ENCODE measurements at places on chromosomes 7 and 10.

- no peak for DNase-seq
These were observed 110.6 kb downstream of the PTPN20 start for GRCh38 chr10:47021850-47022249.

GRCh38 chr7:123652406-123652805 lies 3.3 kb upstream of the LMOD2 start:
- no peak for DNase-seq

DNA sequence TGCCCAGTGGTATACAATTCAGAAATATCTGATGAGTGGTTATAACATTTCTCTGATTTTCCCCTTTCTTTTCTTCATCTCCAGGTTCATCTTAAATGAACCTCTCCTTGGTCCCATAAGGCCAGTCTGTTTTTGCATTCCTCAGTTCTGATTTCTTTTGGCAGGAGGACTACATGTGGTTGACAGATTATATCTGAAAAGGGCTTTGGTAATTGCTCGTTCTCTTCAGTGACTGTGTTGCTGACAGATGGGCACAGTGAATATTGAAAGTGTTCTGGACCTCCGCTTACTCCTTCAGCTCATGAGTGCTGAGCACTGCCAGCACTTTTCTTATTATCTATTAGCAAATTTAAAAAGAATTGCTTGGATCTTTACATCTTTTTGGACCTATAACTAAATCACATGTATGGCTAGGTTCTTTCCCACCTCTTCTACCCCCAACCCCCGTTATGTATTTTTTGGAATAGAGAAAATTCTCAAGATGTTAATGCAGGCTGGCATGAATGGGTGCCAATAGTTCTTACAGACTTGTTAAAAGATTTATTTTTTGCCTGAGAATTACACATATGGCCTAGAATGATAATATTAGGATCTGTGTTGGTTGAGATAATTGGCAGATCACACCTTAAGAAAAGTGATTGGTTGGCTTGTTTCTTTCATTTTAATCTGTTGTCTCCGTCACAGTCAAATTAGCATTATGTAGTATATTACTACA lies 323.0 kb downstream of the EXOC4 start:
- no peak for DNase-seq

DNA sequence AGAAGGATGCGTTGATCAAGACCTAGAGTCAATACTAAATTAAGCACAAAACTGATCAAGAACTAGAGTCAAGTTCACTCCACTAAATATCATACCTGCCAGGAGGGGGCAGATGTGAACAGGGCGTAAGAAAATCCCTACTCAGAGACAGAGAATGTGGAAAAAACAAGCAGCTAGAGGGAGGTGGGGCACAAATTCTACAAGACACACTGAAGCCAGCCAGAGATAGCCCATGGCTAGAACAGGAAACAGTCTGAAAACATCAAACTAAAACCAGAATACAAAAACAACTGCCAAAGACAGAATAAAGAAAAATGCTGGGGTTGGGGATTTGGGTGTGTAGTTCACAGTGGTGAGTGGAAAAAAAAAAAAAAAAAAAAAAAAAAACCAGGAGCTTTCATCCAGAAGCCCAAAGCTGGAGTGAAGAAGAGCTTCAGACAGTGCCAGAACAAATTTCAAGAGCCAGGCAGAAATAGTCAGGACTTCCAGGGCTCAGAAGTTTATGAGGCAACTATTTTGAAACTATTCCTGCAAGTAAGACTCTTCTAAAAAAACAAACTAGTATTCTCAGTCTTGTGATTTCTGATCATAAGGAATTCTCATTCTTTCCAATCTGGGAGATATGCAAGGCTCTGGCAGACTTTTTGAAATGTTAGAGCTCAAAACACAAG lies 118.3 kb downstream of the CCDC71L start:
- no peak for DNase-seq

DNA sequence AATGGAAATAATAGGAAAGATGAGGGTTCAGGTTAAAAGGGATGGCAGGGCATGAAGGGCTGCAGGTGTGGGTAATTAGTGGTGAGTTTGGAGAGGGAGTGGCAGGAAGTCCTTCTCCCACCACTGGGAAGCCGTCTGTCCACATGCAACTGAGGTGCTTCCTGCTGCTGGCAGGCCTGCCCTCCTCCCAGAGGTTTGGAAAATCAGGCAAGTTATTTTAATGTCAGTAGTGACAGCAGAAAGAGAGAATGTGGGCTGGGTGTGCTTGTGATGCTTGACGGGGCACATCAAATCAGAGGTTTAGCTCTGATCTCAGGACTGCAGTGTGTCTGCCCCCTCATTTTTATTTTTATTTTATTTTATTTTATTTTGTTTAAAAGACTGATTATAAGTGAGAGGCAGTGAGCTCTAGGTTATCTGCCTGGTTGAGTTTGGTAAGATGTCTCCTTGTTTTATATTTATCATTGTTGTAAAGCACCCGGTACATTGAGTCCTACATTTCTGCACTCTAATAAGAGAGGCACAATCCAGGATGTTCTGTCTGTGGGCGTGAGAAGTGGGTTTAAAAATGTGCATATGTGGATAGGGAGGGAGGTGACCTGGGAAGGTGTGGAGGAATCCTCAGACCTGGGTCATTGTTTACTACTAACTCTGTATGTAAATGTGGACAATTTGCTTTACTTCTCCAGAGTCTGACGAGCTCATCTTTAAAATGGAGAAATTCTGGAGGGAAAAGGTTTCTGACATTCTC lies 504.4 kb downstream of the LRMDA start:
- DNase-seq = no peak

- no peak for DNase-seq
These were observed 152.8 kb downstream of the AMPH start for GRCh38 chr7:38478404-38478803.

DNA sequence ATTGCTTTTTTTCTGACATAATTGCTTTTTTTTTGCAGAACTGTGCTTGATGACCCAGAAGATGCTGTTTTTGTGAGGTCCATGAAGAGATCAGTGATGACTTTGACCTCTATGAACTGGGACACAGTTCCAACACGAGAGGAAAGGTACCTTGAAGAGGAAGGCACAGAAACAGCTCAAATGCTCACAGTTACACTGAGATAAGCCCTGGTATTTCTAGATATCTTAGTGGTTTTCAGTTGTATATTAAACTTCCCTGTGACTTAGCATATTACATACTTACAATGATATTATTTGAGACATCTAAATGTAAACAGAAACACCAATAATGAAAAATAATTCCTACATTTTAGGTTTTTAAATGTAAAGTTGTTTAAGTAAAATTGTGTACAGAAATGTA lies 54.7 kb downstream of the LRRC72 start:
- DNase-seq = no peak

GRCh38 chr7:77651575-77652162 lies 44.6 kb upstream of the RSBN1L start:
- no peak for DNase-seq

DNA sequence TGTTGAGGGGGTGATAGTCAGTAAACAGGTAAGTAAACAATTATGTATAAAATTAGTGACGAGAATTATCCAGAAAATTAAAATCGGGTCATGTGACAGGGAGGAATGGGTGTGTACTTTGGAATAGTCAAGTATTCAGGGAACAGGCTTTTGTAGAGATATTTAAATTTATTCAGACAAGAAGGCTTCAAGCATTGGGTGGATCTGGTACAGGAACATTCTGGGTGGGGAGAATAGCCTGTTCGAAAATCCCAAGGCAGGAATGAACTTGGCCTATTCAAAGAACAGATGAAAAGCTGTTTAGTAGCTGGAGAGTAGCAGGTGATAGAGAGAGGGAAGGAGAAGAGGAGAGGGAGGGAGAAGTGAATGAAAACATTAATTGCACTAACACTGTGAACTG lies 448.9 kb upstream of the FZD8 start:
- no peak for DNase-seq

DNA sequence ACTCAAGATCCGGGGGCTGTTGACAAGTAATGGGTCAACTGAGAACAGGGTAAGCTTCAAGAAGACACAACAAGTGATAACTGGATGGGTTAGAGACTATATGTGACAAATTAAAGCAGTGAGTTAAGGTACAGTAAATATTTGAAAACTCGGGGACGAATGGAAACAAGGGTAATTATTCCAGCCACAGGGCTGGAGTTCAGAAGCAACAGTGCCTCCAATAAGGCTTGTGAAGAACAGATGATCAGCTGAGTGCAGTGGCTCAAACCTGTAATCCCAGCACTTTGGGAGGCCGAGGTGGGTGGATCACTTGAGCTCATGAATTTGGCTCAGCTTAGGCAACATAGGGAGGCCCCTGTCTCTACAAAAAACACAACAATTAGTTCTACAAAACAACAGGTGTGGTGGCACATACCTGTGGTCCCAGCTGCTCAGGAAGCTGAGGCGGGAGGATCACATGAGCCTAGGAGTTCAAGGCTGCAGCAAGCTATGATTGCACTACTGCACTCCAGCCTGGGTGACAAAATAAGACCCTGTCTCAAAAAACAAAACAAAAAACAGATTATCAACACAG lies 20.5 kb upstream of the DLD start:
- no peak for DNase-seq

DNA sequence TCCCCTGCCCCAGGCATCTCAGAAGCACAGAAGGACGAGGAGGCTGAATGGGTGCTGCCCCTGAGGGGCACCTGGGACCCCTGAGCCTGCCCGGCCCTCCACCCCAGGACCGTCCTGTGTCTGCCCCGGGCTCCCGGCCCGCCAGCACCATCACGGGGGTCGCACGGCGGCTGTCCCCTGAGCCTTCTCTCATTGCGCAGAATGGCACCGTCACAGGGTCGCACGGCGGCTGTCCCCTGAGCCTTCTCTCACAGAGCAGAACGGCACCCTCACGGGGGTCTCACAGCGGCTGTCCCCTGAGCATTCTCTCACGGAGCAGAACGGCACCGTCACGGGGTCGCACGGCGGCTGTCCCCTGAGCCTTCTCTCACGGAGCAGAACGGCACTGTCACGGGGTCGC lies 31.5 kb downstream of the FAM20C start:
- no peak for DNase-seq

DNA sequence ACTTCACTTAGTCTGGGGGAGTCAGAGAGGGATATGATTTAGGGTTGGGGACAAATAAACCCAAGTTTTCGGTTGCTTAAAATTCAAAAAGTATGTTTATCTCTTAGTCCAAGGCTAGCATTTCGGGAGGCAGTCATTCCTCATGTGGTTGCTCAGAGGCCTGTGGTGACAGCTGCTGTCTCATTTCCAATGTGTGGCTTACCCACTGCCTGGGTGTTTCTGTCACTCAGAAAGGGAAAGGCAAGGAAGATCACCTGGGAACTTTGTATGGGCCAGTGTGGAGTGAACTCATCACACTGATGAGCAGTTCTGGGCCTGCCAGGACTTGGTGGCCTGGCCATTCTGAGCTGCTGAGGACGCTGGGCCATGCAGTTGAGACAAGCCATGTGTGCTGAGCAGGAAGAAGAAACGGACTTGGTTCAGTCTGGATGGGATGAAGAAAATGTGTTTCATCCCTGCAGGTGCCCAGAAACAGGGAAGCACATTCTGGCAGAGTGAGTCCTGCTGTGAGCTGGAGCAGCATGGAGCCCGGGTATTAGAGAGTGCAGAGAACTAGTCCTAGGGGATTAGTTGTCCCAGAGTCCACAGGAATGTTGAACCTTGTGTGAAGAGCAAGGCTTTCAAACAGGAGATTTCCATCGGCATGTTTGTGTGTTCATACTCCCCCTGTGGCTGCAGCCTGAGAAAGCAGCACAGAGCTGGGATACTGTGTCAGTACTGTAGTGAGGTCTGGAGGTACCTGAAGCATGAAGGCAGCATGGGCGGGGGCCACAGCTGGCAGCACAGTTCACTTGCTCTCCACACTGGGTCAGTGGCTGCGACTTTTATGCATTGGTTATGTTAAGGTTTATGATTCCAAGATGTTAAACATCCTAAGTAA lies 211.1 kb upstream of the IGFBP3 start:
- no peak for DNase-seq
